ENCODE measurements at places on chromosomes 2 and 18.

DNA sequence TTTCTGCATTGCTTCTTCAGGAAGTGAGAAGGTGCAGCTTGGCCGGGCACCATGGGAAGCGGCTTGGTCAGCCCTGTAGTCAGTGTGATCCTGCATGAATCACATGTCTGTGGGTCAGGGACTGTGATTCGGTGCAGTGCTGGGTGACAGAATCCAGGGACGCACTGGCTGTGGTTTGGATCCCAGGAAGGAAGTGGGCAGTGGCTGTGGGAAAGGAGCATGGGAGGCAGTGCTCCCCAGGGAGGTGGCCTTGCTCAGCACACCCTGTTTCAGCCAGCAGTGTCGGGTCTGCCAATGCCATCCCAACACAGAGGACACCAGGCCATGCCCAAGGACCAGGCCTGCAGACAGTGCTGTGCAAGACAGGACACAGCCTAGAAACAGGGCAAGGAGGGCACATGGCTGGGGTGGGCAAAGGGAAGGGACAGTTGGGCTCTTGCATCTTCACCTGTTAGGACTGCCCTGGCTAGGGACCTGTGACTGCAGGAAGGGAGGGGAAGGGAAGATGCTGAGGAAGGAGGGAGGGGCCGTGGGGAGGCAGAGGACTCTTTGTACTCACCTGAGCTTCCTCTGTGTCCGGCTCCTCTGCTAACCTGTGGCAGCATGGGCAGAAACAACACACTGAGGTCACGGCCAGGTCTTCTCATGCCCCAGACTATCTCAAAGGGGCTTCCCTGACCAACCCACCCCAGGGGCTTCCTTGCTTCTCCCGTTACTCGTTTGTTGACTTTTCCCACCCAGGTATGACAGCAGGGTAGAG, 37.2 kb upstream of the DNMT3A start:
- DNase-seq = no peak

- DNase-seq = no peak
Observed at GRCh38 chr2:19490846-19491435, 132.5 kb upstream of the OSR1 start.

DNA sequence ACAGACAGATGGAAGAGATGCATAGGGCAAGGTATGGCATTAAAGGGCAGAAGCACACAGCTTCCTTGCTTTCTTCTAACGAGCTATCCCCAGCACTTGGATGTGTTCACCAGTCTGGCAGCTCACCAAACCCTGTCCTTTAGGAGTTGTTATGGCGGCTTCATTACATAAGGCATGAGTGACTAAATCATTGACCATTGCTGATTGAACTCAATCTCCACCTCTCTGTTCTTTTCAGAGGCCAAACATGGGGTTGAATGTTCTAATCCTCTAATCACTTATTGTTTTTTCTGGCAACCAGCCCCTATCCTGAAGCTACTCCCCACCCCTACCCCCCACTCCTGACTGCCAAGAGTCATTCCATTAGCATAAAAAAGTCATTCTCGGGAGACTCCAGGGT, 301.8 kb downstream of the XIRP2 start:
- DNase-seq = no peak

GRCh38 chr18:44520981-44521667, 159.6 kb upstream of the SETBP1 start:
- DNase-seq = no peak

- DNase-seq = no peak
Observed at GRCh38 chr2:4715065-4715464, 977.1 kb upstream of the SOX11 start.

DNA sequence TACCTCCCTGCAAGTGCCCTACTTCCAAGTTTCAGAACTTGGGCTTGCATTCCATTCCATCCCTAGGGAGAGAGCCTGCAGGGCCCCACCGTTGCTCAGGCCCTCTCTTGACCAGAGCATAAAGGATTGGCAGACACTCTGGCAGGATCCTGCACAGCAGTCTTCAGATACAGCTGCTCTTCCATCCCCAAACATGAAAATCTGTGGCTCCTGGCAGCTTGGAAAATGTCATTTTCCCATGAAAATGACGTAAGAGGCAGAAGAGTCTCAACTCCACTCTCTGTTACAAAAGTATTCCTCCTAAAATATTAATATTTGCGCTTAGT, 162.6 kb downstream of the GFPT1 start:
- no peak for DNase-seq

DNA sequence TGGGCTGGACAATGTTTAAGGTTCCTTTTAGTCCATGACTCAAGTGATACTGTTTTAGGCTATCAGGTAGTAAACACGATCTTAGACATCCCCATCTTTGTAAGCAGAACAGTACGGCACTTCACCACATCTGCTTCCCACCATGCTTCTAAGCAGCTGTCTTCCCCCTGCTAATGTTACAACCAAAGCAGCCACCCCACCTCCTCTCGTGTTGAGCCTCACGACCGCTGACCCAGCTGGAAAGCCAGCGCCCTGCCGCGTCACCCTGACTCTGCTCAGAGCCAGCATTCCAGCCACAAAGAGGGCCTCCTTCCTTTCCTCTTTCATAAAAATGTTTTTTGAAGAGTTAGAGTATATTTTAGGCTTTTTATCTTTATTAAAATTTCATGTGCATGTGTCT, 9.4 kb downstream of the MTERF4 start:
- DNase-seq = no peak

GRCh38 chr2:112877423-112877822, 33.5 kb upstream of the IL37 start:
- DNase-seq = no peak

- no peak for DNase-seq
Observed at GRCh38 chr2:88540346-88540745, 86.9 kb downstream of the EIF2AK3 start.

DNA sequence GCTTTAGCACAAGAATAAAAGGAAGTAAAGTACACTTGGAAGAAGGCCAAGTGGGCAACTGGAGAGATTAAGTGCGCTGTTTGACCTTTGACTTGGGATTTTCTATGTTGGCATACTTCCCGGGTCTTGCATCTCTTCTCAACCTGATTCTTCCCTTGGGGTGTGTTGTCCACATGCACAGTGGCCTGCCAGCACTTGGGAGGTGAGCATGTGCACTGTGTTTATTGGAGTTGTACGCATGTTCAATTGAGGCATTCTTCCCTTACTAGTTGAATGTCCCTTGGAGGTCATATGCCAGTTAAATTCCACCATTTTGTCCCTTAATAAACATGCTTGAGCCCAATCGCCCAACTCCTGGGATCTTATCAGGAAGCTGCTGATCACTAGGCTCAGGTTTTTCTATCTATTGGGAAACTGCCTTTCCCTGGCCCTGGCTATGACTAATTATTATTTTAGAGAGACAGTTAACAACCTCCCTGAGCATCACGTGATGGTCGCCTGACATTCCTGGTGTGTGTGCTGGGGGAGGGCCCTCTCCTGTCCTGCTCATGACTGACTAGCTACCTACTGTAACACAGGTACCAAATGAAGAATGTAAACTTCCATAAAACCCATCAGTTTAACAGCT, 62.5 kb upstream of the RAPGEF4 start:
- DNase-seq = no peak

- DNase-seq = no peak
Observed at GRCh38 chr18:63099091-63099840, 220.3 kb downstream of the BCL2 start.
